ENCODE measurements at places on chromosomes 4 and X. TPM values are rescaled to one million over a fixed set of nuclear protein-coding genes. Genes with fewer than 3 reads are reported as not detected.

- DNase-seq: no peak
Measured at GRCh38 chr4:10730590-10730989, 46.0 kb upstream of the CLNK start.

CYLC1 gene
- total RNA-seq: not detected

DNA sequence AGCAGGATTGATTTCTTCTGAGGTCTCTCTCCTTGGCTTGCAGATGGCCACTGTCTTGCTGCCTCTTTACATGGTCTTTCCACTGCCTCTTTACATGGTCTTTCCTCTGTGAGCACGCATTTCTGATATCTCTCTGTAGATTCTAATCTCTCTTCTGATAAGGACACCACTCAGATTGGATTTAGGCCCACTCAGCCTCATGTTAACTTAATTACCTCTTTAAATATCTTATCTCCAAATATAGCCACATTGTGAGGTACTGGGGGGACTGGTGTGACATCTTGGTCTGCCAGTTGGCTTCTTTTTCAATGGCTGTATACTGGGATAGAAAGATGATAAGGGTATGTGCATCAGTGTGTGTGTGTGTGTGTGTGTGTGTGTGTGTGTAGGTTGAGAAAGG is 153.7 kb downstream of the AWAT2 start:
- no peak for DNase-seq

DNA sequence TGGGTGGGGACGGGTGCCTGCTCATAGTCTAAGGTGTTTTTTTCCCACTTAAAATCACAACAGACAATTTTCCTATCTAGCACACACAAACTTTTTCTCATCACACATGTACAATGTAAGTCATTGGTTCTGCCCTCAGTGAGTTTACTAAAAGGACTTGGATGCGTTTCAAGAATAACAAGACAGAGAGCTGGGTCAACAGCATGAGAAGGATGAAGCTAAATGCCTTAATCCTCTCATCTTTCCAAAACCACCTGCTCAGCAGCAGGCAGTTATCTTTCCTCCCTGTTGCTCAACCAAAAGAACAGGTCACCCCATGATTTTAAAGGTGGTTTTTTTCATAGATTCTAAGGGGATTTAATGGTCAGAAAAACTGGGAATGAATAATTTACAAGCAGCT is 40.1 kb downstream of the OFD1 start:
- no peak for DNase-seq

DNA sequence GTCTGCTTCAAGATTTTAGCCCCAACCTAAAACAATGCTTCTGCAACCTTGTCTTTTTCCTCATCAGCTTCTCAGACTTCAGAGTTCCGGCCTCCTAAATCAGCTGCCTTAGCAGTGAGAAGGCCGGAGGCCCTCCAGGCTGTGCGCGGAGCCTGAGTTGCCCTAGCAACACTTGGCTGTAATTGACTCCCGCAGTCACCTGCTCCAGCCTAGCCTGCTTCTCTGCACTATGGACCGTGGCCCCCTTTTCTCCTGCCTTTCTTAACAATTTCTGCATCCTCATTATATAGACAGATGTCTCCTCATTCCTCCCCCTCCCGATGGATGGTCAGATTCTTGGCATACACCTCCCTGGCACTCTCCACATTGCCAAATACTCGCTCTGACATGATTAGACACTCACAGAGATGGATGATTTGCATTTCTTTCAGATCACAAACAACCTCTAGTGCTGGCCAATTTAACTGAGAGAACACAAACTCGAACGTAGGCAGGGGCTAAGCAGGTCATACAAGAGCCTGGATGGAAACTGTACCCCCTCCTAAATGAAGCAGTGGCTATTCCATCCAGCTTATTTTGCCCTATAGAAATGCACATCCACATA is 9.5 kb upstream of the HUWE1 start:
- DNase-seq: no peak

GRCh38 chr4:1834047-1834775 is 21.7 kb downstream of the LETM1 start:
- DNase-seq: no peak

Data from activated naive CD4-positive, alpha-beta T cell treated with anti-CD3 and anti-CD28 coated beads for 36 hours (primary cell).